ENCODE measurements at places on chromosomes 12 and 14.

DNA sequence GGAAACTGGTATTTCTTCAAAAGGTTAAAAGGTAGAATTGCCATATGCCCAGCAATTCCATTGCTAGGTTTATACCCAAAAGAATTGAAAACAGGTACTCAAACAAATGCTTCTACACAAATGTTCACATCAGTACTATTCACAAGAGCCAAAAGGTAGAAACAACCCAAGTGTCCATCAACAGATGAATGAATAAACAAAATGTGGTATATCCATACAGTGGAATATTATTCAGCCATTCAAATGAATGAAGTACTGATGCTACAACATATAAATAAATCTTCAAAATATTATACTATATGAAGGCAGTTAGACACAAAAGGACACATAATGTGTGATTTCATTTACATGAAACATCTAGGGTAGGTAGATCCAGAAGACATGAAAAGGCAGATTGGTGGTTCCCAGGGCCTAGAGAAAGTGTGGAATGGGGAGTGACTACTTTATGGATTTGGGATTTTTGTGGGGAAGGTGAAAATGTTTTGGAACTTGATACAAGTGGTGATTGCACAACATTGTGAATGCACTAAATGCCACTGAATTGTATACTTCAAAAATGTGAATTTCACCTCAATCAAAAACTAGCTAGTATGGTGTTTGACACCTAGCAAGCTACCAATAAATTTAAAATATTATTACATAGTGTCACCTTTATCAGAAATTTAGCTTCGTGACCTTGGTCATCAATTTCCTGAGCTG is 41.7 kb downstream of the LIN52 start:
- no peak for DNase-seq

- DNase-seq, result peak; percentile 82
Measured at GRCh38 chr12:13000925-13001774, 1.1 kb upstream of the HEBP1 start.

DNA sequence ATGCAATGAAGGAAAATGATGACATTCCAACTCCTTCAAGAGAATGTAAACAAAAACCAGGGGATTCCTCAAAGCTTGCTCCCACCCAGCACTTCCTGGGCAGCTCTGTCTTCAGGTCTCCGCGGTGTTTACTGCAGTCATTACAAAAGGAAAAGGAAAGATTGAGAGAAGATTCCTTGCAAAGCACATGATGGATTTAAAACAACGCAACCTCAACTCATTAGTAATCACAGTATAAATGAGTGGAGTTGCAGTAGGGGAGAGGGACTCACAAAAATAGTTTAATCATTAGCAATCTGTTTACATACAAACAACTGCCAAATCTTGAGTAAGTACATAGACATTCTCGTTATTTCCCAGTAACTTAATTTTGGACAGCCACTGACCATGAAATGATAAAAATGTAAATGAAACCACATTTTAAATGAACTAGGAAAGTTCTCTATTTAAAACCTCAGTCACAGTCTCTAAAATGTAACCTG is 49.7 kb upstream of the OVCH1 start:
- no peak for DNase-seq

DNA sequence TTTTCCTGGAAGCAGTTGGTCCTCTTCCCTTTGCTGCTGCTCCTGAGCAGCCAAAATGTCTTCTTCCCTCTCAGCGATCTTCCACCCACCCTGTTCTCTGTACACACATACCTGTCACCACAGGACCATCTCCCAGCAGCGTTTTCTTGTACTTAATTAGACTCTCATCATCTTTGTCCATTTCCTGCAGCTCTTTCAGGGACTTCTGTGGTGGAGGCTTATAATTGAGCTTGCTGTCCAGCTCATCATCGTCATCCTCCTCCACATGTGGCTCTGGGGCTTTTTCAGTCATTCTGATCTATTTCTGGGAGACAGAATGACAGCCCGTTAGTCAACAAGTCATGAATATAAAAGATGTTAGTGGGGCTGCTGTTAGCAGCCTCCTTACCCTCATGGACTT is 11.0 kb downstream of the ARHGDIB start:
- DNase-seq, result no peak

DNA sequence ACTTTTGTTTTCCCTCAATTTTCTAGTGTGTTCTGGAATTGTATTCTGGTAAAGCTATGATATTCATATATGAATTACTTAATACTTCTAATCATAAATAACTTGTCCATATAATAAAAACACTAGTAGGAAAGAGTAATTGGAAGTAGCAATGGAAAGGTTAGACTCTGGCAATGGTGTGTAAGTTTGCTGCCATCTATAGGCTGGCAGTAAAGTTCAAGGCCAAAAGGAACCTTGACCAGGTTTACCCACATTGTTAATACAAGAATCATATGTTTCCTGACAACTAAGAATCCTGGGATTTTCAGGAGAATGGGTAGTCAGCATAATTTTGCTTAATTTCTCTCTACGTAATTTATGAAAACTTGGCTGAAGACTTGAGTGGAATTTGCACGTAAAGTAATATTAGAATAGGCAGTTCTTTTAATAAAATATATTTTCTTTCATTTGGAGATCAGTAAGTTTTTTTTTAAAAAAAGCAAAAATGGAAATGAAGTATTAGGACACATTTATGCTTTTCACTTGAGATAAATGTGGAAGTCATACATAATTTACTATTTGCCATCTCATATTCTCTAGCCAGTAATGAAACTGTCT is 926.7 kb downstream of the GALC start:
- no peak for DNase-seq

GRCh38 chr14:99789581-99789980 is 3.6 kb upstream of the EML1 start:
- DNase-seq, result no peak

- DNase-seq, result no peak
Measured at GRCh38 chr12:58564721-58565120, 355.6 kb downstream of the LRIG3 start.

DNA sequence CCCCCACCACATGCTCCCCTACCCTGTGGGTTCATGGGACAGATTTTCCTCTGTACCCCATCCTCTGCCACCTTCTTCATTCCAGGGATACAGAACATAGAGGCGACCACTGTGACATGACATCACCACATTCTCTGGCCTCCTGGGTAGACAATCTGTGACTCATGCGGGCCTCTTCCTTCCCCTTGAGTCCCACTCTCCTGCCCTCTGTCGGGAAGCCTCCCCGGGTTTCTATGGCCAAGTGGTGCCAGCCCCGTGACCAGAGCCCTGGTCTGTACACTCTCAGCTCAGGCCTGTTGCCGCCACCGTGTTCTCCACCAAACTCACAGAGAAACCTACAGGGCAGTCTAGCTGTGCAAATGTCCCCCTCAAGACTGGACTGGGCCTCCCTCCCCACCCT is 8.0 kb downstream of the CLMN start:
- no peak for DNase-seq

DNA sequence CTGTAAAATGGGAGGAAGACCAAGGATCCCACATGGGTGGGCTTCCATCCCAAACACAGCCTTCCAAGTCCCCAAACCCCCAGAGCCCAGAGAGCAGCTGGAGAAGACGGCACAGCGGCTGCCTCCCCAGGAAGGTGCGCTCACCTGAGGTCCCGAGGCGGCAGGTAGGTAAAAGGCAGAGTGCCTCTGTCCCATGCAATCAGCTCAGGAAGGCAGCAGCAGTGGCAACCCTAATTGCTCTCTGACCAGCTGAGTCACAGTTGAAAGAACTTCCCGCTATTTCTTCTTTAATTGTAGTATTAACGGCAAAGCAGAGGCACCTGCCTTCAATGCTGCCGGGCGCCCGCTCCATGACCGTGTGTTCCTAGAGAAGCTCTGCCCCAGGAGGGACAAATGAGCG is 91.1 kb upstream of the BCL11B start:
- no peak for DNase-seq

DNA sequence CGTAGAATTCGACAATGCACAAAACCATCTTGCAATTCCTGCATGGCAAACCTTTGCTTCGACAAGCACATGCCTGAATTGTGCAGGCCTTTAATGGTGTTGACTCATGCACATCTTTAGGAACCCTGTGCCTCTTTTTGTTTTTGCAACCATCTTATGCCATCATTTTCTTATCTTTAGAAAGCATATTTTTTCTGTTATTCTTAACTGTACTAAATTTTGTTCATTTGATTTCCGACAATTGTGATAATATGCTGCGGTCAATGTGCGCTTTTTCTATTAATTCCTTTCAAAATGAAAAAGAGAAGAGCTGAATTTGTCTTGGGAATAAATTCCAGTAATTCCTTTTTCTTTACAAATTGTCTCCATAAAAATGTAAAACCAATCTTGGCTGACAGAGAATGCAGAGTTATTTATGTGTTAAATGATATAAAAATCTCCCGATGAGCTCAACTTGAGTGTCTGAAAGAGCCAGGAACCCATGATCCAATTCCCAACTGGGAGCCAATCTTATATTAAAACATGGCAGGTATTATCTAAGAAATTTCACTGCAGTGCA is 20.1 kb upstream of the CDK17 start:
- no peak for DNase-seq

DNA sequence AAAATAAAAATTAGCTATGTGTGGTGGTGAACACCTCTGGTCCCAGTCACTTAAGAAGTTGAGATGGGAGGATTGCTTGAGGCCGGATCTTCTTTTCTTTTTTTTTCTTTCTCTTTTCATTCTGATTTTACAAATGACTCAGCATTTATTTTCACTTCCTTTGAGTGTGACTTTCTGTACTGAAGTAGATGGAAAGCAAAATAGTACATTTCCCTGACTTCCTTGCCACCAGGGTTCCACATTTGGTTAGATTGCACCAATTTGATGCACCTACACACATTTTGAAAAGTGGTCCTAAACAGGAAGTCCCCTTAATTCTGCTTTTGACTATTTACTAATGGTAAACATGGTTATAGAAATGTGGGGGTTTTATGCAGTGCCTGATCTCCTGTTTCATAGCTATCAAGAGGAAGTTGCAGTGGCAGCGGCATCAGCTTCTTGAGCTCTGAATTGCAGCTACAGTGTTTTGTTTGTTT is 13.0 kb upstream of the LEMD3 start:
- no peak for DNase-seq

DNA sequence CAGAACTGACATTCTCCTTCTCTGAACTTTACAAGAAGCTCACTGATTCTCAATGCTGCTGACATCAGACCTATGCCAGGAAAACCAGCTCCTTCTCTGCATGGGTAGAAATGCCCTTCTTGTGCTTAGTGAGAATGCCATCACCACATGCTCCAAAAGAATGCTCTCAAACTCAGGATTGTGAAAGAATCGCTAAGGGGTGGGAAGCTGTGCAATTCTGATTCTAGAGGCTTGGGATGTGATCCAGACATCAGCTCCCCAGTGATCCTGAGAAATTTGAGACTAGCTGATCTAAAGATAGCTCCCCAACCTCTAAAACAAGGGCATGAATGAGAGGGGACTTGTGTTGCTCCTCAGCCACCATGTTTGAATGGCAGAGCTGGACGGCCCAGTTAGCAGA is 113.2 kb downstream of the DPF3 start:
- no peak for DNase-seq

- no peak for DNase-seq
Measured at GRCh38 chr14:71711619-71712018, 220.6 kb upstream of the RGS6 start.

- no peak for DNase-seq
Measured at GRCh38 chr14:32980902-32981501, 42.3 kb downstream of the NPAS3 start.

- DNase-seq, result no peak
Measured at GRCh38 chr12:53965281-53966084, 7.4 kb upstream of the HOXC11 start.

DNA sequence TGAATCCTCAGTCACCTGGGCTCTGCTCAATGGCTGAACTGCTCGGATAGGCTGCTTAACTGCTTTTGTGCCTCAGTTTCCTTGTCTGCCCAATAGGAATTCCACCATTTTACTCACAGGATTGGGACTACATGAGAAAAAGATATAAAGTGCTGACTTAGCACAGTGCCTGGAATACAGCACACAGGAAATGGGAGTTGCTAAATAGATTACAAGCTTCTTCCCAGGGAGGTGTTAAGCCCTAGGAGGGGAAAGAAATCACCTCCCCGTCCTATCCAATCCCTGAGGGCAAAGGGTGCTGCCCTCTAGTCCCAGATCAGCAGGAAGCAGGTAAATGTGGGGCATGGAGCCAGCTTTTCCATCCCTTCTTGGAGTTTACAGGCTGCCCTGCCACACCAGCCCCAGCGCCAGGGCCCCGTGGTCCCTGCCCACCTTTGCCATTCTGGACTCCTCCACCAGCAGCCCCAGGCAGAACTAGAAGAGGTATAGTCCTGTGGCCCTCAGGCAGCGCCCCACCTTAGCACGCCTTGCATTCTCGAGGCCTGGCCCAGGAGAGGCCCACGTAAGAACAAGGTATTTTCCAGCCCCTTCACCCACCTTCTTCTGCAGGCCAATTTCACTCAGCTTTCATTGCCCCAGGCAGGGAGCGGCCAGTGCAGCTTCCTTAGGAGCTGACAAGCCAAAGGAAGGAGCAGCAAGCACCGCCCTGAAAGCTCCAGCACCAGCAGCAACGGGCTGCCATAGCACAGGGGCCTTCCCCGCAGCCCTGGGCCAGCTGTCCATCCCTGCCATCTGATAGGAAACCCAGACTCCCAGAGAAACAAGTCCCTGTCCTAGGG is 28.8 kb upstream of the RPLP0 start:
- DNase-seq, result peak; percentile 60

DNA sequence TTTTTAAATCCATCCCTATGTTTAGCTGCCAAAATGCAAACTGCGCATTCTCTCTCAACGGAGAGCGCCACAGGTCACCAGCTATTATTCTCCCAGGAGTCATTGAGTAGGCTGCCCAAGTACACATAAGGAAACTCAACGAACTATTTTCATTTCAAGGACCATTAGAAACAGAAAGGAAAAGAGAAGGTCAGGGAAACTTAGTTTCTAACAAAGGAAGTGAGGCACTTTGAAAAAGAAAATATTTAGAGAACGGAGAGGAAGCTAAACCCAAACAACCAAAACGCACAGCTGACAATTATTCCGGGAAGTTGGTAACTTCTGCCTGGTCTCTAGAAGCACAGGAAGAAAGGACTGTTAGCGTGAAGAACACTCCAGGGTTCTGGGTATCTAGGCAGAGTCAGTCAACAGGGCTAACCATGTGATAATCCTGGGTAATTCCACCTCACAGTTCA is 23.5 kb downstream of the GPHB5 start:
- DNase-seq, result no peak

GRCh38 chr14:92154283-92154942 is 32.6 kb downstream of the CPSF2 start:
- no peak for DNase-seq

DNA sequence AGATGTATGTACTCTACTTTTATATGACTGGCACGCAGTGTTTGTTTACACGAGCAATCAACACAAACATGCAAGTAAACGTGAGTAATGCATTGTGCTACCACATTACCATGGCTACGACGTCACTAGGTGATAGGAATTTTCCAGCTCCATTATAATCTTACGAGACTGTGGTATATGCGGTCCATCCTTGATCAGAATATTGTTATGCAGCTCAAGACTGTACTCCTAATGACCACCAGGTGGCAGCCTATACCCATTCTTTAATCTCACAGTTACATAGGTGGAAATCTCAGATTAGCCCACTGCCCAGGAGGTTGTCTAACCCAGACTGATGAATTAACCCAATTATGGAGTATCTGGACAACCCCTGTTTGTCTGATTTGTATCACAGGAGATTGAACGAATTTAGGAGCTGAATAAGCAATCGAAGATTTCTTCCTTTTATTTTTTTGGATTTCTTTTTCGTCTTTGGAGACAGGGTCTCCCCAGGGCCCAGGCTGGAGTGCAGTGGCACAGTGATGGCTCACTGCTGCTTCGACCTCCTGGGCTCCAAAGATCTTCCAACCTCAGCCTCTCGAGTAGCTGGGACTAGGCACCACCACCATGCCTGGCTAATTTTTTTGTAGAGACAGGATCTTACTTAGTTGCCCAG is 8.7 kb upstream of the TESPA1 start:
- peak; percentile 67 for DNase-seq
